ENCODE measurements at places on chromosomes 1 and 21. TPM values are rescaled to one million over a fixed set of nuclear protein-coding genes. Genes with fewer than 3 reads are reported as not detected.

The TRAF5 gene
- 42.5 TPM for total RNA-seq

The TFAP2E gene
- 0.58 TPM for total RNA-seq

The TRAF3IP3 gene
- 194 TPM for total RNA-seq

The VWA5B1 gene
- total RNA-seq: not detected

The KCNA2 gene
- total RNA-seq: 0.14 TPM

The LCE3D gene
- total RNA-seq: not detected

The CYP4Z1 gene
- not detected for total RNA-seq

The ZNF684 gene
- total RNA-seq: 4.4 TPM

The OR6N1 gene
- total RNA-seq: not detected

The USH2A gene
- total RNA-seq: not detected

The F13B gene
- total RNA-seq: not detected

The GPR25 gene
- 0.34 TPM for total RNA-seq

The C1orf74 gene
- 3.0 TPM for total RNA-seq

The OR14K1 gene
- total RNA-seq: not detected

Measured in activated CD8-positive, alpha-beta T cell treated with anti-CD3 and anti-CD28 coated beads for 36 hours (primary cell).